ENCODE measurements at places on chromosomes 6 and 20.
A peak's percentile ranks its signal among the peaks of the same experiment; 100 is the strongest.

DNA sequence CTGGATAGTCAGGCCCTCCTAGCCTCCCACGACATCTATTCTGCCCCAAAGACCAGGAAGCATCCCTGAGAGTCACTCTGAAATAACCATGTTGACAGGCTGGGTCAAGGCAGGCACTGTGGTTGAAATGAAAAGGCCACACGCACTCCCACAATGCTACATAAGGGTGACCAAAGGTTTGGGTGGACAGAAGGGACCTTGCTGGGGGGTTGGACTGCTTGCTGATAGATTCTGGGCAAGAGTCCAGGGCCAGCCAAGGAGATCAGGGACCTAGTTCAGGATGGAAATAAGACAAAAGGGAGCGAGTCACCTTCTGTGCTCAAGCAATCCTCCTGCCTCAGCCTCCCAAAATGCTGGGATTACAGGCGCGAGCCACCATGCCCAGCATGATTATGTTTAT is 32.5 kb upstream of the DSN1 start:
- no peak for DNase-seq

GRCh38 chr20:40899344-40899743 is 129.3 kb upstream of the TOP1 start:
- DNase-seq: no peak

DNA sequence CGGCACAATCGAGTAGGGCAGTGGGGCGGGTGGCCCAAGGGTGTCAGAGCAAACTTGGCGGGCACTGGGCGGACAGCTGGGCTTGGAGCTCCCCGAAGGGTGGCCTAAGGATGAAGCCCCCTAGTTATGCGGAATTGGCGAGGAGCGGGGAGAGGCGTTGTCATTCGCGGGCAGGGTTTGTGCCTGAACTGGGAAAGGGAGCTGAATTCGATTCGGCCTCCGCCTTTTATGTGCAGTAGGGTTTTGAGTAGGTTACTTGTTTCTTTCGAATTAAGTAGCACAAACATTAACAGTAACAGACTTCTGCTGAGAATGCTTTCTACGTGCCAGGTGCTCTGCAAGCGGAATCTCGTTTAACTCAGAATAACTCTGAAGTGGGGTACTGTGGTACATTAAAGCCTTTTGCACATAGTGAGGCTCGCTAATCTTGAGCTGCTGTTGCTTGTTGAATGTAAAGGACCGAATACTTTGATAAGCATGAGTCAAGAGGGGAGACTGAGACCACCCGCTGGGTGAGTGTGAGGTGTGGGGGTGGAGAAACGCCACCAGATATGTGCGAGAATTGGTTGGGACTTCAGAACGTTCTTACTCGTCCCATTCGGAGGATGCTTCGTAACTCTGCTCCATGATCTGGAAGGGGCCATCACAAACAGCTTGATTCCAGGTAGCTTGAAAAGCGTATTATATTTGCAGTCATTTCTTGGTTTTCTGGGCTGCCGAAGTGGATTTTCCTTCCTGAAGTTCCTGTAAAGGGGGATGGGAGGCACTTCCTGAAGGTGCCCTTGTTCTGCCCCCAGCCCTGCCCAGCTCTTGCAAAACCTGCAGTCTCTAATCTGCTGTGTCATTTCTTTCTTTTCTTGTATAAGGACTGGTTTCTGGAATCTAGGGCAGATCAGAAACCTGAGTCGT is 833 bp downstream of the RAB5IF start:
- peak; percentile 41 for DNase-seq

DNA sequence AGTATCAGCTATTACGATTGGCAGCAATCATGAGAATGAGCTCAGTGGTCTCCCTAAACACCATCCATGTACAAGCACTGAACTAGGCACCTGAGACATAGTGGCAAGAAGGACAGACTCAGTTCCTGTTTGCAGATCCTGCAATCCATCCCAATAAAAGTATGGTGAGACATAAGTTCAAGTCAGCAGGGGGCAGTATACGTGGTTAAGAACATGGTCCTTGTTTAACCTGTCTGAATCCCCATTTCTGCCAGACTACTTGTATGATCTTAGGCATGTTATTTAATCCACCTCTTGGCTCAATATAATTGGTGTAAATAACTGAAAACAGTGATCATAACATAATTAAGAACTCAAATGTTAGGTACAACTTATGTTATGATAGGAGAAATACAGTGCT is 33.2 kb upstream of the PNISR start:
- no peak for DNase-seq

DNA sequence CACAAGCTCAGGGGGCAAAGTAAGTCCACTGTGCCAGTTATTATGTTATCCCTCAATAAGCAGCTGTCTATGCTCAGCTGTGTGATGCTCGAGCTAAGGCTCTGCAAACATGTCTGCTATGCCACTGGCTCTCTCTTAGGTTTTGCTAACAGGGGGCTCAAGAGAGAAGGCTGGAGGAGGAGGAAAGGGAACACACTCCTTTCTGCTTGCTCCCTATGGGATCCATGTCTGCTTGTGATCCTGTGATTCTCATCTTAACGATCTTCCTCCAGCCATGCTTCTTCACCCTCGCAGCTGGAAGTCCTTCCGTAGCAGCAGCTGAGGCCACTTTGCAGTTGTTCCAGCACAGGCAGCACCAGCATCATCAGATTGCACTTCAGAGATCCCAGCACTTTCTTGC is 37.0 kb upstream of the IGF2R start:
- no peak for DNase-seq

DNA sequence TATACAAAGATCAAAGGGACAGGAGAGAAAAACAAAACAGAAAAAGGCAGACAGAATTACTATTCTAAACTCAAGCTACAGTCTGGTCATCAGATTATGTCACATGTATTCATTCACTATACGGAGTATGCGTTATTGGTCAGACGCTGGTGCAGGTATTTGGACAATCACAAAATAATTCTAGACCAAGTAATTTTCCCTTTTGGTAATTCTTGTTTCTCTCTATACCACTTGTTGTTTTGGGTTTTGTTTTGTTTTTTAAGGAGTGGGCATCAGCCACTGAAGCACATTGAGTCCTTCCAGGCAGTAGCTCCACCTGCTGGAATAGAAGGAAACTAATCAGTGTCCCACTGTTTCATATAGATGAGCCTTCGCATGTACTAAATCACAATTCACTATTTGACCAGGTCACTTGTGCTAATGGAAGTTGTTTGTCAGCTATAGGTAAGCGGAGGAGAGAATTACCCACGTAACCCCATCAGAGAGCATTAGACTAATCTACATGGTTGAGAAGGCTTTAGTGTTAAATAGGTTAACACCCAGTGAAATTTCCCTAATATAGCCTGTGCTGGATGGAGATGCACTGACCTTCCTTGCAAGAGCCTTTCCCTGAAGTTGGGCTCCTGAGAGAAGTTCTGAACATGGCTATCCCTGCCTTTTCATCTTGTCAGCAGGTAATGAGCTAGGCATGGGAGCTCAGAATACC is 77.9 kb downstream of the TNFAIP3 start:
- no peak for DNase-seq

DNA sequence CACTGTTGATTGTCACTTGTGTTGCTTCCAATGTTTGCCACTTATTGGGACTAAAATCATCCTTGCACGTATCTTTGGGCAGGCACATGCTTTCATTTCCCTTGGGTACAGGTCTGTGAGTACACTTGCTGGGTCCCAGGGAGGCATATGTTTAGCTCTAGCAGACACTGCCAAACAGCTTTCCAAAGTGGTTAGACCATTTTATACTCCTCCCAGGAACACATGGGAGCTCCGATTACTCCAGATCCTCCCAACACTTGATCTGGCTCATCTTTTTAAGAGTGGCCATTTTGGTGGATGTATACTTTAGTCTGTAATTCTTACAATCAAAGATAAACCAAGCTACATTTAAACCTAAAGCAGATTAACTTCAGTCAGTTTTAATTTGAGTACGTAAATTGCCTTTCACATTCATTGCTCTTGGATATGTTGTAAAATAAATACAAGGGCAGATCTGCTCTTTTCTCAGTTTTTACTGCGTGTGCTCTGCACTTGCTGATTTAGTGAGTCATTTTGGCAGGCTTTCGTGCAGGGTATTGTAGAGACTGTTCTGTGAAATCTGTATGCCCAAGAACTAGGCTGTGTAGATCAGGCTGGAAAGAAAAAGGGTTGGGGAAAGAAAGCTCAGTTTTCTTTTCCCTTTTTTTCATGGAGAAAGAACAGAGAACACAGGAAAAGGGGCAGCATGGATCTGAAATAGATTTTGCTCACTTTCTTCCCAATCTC is 19.5 kb downstream of the SLC22A1 start:
- no peak for DNase-seq

DNA sequence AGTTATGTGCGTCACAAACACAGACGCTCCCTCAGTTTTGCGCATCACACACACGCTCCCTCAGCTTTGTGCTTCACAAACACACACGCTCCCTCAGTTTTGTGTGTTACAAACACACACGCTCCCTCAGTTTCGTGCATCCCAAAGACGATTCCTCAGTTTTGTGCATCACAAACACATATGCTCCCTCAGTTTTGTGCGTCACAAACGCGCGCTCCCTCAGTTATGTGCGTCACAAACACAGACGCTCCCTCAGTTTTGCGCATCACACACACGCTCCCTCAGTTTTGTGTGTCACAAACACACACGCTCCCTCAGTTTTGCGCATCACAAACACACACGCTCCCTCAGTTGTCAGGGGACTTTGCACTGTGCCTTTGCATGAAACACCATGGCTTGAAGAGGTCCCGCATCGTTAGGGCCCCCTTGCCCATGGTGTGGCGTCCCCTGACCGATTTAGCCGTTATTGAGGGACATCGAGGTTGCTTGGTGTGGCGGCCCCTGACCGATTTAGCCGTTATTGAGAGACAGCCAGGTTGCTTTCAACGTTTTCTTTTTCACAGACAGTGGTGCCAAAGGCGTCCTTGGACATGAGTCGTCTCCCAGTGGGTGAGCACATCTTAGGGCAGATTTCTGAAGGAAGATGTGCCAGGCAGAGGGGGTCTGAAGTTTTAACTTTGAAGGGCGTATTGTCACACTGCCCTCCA is 28.1 kb upstream of the MYT1 start:
- no peak for DNase-seq

- no peak for DNase-seq
Measured at GRCh38 chr6:75344455-75344854, 59.9 kb upstream of the TMEM30A start.

Measured in CD4-positive, alpha-beta T cell treated with Interferon gamma for 1 hour (primary cell).